ENCODE measurements at places on chromosomes 7 and 10.

DNA sequence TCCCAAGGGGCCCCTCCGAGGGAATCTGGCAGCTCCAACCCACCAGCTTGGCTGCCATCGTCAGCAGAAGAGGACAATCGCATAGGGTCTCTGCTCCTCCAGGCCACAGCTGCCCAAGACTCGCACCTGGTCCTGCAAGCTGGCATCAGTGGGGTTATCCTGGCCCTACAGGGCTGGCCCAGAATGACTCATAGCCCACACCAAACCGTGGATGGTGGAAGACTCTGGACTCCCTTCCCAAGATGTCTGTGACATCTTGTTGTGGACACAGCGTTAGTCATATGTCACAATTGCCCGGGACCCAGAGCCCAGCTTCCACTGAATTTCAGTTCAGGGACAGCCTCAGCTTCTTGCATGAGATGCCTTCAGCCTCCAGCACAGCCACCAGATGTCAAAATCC, 91.5 kb upstream of the CUX1 start:
- DNase-seq, result no peak

DNA sequence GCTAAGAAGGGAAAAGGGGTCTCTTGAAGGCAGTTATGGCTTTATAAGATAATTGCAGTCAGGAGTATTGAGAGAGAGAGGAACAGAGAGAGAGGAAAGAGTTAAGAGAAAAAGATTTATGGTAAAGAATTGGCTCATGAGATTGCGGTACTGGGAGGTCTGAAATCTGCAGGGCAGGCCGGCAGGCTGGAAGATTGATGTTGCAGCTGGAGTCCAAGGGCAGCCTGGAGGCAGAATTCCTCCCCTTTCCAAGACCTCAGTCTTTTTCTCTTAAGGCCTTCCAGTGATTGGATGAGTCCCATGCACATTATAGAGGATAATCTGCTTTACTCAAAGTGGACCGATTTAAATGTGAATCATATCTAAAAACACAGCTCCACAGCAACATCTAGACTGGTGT, 68.4 kb downstream of the HACD1 start:
- no peak for DNase-seq

GRCh38 chr10:24153031-24153430, 55.9 kb upstream of the KIAA1217 start:
- no peak for DNase-seq

- DNase-seq, result peak; percentile 81
Measured at GRCh38 chr7:149772956-149773434, 393 bp downstream of the ZNF467 start.

DNA sequence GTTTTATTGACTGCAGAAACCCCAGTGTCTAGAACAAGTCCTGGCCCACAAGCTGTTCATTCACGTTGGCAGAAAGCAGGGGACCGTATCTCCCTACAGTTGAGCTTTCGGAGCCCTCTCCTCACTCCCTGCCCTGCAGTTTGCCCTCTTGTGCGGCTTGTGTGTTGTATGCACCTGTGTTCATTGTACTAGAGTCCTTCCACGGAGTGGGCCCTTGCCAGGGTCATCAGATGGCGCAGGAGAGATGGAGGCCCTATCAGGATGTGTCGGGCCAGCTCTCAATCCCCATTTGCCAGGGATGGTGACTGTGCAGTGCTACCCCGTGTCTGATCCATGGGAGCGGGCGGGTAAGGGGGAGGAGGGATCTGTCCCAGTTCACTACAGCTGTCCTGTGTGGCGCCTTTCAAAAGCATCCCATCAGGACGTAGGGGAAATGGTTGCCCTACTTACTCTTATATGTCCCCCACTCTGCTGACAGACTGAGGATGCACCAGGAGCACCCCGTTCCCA, 77.4 kb upstream of the PRR15 start:
- DNase-seq, result peak; percentile 78

GRCh38 chr7:979886-980571, 3.0 kb upstream of the CYP2W1 start:
- no peak for DNase-seq

GRCh38 chr10:82778908-82779307, 903.9 kb downstream of the NRG3 start:
- DNase-seq, result no peak

DNA sequence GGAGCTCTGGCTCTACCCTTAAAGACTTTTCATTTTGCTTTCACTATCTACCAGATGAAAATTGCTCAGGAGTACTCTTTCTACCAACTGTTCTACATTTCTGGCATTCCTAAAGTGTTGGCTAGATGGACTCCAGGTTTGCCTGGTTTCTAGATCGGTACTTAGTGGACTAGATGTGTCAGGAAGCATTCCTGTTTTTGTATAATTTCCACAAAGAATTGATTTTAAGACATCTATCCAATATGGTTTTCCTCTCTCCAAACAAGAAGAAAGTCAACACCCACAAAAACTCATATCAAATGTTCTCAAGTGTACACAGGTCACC, 157.7 kb downstream of the CHRM2 start:
- DNase-seq, result no peak

DNA sequence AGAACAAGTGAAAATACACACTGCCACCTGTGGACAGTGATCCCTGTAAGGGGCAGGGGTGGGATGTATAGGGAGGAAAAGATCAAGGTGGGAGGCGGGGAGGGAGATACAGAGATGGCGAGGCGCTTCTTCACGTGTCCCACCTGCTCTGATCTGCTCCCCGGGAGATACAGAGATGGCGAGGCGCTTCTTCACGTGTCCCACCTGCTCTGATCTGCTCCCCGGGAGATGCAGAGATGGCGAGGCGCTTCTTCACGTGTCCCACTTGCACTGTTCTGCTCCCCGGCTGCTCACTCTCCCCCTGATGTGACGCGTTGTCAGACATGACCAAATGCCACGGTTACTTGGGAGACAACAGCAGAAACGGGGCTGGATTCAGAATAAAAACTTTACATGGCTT, 308.3 kb upstream of the SHH start:
- DNase-seq, result no peak

- DNase-seq, result no peak
Measured at GRCh38 chr10:125991392-125991791, 95.0 kb downstream of the FANK1 start.

DNA sequence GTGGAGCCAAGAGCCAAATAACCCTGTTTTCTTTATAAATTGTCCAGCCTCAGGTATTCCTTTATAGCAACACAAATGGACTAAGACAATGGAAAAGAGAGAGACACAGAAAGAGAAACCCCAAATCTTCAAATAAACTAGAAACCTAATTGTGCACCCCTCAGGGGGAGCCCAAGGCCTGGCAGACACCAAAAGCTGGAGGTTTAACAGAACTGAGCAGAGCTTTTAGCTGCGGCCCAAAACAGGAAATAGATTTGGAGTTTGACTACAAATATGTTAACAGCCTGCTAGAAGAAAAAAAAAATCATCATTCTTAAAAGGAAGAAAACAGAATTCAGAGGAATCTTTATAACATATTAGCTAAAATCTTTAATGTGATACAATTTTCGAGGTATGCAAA, 1135.0 kb downstream of the GATA3 start:
- DNase-seq, result no peak

- DNase-seq, result no peak
Measured at GRCh38 chr7:103148131-103148993, 537 bp downstream of the NAPEPLD start.

- DNase-seq, result no peak
Measured at GRCh38 chr10:75851580-75852345, 420.3 kb downstream of the LRMDA start.

DNA sequence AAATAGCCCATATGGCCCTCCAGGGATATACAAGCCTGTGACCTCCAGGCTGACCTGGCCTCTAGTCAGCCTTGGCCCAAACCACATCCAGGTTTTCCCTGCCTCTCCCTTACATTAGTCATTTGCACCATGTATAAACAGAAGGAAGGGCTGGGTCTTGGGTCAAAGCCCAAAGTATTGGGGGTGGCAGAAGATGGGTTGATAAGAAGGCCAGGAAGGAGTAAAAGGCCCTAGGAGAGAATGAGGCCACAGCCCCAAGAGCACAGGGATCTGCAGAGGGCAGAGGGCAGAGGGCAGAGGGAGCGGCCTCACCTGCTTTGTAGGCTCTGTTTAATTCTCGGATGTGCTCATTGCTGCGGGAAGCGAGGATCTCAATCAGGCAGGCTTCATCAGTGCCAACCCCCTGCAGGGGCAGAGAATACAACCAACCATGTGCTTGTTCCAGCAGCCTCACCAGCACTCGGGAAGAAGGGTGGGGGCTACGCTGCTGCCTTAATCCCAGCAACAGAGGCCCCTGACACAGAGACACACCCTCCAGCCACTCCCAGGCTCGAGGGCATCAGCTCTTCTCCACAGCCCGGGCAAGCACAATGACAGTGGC, 31.3 kb downstream of the PLAC9 start:
- DNase-seq, result no peak

- DNase-seq, result no peak
Measured at GRCh38 chr10:100350914-100351485, 4.0 kb downstream of the SCD start.

DNA sequence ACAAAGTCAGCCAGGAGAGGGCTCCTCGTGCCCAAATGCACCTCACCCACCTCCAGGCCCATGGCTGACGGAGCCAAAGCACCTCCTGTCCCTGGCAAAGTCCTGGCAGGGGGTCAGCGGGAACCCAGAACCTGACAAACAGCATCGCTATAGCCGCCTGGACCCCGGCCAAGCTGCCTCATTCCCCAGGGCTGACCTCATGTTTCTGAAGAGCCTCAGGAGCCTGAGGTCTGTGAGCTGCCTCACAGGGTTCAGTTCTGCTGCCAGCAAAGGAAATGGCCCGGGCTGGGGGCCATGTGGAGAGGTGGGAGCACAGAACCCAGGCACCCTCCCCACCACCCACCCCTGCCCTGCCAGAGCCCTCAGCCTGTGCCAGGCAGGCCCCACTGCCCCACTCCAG, 4.2 kb upstream of the NANOS1 start:
- DNase-seq, result peak; percentile 43

- no peak for DNase-seq
Measured at GRCh38 chr7:17247357-17247756, 51.1 kb upstream of the AHR start.

GRCh38 chr10:44426247-44427034, 41.5 kb upstream of the CXCL12 start:
- DNase-seq, result no peak

GRCh38 chr7:91620827-91621226, 259.7 kb downstream of the MTERF1 start:
- no peak for DNase-seq

- DNase-seq, result no peak
Measured at GRCh38 chr10:128219295-128219694, 93.1 kb upstream of the MKI67 start.

GRCh38 chr10:58781873-58782488, 269.3 kb downstream of the BICC1 start:
- no peak for DNase-seq

- no peak for DNase-seq
Measured at GRCh38 chr10:72267381-72267780, 6.3 kb upstream of the DDIT4 start.

- DNase-seq, result no peak
Measured at GRCh38 chr7:121187676-121188075, 141.1 kb upstream of the WNT16 start.

- DNase-seq, result no peak
Measured at GRCh38 chr10:102375250-102375649, 20.3 kb upstream of the NFKB2 start.

DNA sequence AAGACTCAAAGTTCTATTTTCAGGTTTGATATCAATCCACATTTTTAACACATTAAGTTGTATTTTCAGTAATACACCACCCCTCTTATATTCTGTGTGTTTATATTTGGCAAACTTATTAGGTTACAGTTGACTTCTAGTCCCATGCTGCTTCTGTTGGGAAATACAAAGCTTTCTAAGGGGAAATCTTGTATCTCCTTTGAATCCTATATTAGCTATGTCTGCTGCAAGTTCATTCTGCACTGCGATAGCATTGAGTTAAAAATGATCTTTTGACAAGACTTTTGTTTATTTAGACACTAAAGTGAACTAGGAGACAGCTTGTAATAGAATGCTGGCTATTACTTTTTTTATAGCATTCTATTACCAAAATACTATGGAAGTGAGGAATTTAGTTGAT, 625.1 kb upstream of the ANKRD30A start:
- no peak for DNase-seq

GRCh38 chr7:88919478-88920131, 124.1 kb upstream of the TEX47 start:
- no peak for DNase-seq

DNA sequence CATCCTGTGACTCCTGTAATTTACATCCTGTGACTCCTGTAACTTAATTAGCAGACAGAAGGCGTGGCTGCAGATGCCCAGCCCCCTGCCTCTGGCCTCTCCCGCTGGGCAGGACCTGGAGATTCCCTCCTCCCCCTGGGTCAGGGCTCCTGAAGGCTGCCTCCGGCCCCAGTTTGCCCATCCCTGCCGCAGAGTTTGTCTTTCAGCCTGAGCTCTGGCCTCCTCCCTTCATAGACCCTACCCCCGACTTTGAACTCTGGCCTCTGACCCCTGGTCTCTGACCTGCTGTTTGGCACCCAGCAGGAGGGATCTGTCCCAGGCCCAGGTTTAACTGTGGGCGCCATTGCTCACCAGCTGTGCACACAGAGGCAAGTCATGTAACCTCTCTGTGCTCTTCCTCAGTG, 45.6 kb downstream of the ELFN1 start:
- DNase-seq, result no peak

- DNase-seq, result no peak
Measured at GRCh38 chr10:7258948-7259523, 151.8 kb downstream of the SFMBT2 start.

DNA sequence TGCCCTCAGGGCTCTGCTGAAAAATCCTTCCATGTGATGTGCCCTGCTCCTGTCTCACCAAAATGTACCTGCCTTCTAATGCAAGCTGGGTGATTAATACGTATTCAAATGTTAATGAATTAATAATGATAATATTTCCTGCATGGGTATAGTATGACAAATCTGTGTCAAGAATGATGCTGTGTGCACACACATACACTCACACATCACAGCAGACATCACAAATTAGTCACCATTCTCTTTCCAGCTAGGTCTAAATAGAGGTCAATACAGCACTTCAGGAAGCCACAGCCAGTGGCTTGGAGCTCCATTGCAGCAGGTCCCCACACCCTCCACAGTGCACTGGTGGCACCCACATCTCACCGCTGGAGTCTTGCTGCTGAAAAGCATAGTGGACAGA, 681.2 kb upstream of the NRP1 start:
- no peak for DNase-seq

GRCh38 chr7:66307591-66308215, 102.6 kb downstream of the TPST1 start:
- no peak for DNase-seq

GRCh38 chr7:50939021-50939420, 156.3 kb upstream of the GRB10 start:
- DNase-seq, result no peak

- DNase-seq, result no peak
Measured at GRCh38 chr7:96167424-96167823, 154.5 kb downstream of the SLC25A13 start.

DNA sequence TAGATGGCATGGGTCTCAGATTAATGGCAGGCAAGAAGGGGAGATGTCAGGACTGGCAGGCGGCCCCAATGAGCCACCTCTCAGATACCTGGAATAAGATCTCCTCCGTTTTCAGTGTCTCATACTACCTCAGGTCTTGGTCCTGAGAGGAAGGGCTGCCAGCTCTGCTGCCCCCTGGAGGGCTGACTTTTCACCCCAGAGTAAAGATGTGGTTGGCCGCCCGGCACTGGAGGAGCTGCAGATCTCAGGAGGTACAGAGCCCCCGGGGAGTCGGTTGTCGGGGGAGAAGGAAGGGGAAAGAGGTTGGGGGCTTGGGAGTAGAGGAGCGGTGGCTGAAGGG, 642 bp upstream of the COL13A1 start:
- DNase-seq, result no peak

GRCh38 chr10:84097787-84098353, 41.4 kb upstream of the GHITM start:
- DNase-seq, result no peak

- no peak for DNase-seq
Measured at GRCh38 chr7:30524545-30524944, 19.9 kb upstream of the GGCT start.

All from posterior cingulate gyrus (tissue), 11 donors.